ENCODE measurements at places on chromosomes 16 and 17.

DNA sequence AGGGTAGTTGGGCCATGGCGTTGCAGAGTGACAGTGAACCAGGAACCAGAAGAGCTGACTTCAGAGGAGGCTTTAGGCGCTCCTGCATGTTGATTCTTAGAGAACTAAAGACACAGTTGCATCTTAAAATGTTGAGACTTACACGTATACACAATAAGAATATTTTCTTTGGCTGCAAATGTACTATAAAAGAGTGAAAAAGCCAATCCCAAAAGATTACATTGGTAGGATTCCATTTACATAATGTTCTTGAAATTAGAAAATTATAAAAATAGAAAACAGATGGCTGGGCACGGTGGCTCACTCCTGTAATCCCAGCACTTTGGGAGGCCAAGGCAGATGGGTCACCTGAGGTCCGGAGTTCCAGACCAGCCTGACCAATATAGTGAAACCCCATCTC lies 738.8 kb downstream of the WWOX start:
- DNase-seq = no peak

DNA sequence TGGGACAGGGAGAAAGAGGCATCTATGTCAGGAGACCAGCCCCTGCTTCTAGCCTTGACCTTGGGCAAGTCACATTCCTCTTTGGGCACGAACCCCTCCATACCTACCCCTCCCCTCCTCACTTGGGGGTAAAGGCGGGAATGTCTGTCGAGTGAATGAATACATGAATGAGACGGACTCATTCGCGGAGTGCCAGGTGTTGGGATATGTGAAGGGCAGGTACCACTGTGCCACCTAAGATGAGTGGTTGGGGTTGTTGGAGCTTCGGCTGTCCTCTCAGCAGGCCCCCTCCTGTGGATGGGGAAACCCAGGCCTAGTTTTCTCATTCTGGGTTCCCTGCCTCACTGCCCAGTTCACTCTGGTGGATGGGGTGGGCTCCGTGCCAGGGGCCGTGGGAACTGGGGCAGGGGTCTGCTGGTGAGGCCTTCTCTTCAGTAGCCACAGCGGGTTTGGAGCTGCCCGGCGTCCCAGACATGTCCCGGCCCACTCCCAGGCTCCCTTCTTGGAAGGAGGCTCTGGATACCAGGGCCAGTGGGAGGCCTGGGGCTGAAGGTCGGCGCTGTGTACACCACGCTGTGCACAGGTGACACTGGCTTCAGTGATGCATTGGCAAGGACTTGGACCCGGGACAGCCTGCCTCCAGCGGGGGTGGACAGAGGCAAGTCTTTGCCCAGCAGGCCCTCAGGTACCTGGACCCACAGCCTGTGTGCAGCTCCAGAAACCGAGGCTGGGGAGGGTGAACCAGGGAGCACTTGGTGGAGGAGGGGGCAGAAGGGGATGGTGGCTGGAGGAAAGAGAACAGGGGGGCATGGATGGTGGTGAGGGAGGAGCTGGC lies 5.6 kb downstream of the GLIS2 start:
- DNase-seq = no peak

GRCh38 chr17:69558796-69559195 lies 144.3 kb downstream of the MAP2K6 start:
- no peak for DNase-seq

- DNase-seq = no peak
Observed at GRCh38 chr17:62093188-62094155, 28.4 kb upstream of the MED13 start.

GRCh38 chr17:40364121-40364861 lies at the start of gene GJD3:
Gene GJD3, minus strand, starts transcription at chr17:40364737. Its CDS starts 922 bp downstream, at chr17:40363815.
- DNase-seq = no peak

DNA sequence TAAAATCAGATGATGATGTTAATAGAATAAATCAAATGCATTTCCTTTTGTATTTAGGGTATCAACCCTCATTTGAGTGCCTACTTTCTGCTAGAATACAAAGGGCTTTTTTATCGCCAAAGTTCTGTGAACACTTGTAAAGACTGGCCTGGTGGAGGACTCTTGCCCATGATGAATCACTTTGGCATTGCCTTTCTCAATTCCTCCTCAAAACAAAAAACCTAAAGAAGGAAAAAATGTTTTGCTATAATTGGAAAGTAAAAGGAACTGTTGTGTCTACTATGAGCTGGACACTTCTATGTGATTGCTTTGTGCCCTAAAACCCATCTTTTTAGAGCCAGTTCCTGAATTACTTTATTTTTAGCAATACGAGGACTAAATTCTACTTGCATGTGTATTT lies 13.0 kb upstream of the DHRS11 start:
- no peak for DNase-seq

DNA sequence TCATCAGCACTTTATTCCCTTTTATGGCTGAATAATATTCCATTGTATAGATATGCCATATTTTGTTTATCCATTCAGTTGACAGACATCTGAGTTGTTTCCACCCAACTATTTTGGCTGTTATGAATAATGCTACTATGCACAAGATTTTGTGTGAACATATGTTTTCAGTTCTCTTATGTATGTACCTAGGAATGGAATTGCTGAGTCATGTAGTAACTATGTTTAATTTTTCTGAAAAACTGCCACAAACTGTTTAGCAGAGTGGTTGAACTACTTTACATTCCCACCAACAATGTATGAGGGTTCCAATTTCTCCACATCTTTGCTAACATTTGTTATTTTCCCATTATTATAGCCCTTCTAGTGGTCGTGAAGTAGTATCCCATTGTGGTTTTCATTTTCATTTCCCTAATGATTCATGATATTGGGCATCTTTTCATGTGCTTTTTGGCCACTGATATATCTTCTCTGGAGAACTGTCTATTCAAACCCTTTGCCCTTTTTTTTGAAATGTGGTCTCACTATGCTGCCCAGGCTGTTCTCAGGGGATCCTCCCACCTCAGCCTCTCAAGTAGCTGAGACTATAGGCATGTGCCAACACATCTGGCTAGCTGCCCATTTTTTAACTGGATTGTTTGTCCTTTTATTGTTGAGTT lies 26.3 kb downstream of the SMURF2 start:
- DNase-seq = no peak

DNA sequence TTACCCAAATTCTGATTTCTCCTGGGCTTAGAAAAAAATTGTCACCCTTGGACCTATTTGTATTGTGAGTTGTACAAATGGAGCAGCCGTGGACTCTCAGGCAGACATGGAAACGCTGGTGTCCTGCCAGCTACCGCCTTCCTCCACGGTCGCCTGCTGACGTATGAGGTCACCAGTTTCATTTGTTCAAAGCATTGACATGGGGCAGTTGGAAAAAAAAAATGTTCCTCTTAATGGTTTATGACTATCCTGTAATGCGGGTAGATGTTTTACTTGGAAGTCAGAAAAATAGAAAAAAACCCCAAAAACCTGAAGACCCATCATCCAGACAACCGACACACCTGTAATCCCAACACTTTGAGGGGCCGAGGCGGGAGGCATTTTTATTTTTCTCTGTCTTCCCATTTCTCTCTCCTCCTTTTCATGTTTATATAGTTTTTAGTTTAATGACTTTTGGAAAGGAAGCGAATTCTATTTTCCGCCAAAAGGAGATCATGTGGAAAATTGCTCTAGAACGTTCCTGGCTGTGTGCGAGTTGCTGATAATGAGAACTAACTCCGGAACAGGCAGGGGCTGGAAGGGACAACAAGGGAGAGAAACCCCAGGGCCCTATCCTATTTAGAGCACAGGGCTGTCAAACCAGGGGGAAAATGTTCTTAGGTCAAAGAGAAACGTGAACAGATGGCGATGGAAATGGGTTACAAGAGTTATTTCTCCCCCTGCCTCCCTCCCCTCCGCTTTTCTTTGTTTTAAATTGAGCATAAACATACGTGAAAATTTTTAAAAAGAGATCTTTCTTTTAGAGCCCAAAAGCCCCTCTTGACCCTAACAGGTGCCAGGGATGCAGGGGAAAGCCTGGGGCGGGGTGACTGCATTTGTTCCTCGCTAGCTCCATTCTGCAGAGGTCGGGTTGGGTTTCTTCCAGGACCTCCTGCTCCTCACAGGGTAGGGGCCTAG lies 13.7 kb downstream of the DNAH17 start:
- DNase-seq = no peak

DNA sequence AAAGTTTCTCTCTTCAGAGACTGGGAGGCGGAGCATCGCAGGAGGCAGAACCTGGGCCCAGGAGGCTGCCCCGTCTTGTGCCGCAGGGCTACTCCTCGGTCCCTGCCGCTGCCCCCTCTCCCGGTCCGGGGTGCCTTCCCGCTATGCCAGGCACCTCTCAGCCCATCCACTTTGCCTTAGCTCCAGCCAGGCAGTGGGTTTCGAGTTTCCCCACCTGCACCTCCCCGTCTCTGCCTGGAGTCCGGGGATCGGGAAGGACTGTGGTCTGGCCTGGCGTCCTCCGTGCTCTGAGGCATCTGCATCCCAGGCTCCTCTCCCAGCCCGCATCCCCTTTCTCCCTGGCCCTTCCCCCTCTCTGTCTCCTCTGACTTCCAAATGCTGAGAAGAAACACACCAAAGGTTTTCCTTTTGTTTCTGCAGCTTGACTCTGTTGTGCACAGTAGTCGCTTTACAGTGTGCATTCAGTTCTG lies 26.8 kb upstream of the PIK3R6 start:
- DNase-seq = no peak

- DNase-seq = no peak
Observed at GRCh38 chr17:59435238-59435637, 103.8 kb downstream of the YPEL2 start.

DNA sequence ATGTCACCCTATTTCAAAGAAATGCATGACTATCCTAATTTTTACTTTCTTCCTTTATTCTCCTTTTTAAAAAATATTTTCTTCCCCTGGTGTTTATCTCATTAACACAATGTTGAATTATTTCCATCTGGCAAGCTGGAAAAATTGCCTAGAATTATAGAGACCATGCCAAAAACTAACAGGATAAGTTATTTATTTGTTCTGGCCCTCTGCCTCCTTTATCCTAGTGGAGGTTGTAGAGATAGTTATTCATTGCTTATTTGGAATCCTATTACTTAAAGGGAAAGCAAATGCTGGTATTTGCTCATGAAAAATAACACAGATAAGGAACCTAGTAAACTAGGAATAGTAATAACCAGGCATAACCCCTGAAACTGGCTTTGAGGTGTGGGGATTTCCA lies 684.9 kb upstream of the KIF2B start:
- DNase-seq = no peak

DNA sequence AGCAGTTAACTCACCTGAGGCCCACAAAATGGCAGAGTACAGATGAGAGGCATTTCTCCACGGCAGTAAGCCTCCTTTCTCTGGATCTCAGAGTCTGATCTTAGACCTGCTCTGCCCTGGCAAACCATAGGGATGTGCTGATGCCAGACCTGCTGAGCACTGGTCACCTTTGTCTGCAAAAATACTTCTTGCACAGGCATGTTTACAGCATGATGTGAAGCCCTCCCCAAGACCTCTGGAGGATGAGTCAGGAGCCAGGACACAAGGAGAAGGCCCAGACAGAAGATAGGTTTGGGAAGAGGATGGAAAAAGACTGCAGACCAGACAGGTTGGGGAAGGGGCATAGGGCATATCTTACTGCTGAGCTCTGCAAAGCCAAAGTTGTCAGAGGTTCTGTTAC lies 426.6 kb downstream of the PMP22 start:
- DNase-seq = no peak

DNA sequence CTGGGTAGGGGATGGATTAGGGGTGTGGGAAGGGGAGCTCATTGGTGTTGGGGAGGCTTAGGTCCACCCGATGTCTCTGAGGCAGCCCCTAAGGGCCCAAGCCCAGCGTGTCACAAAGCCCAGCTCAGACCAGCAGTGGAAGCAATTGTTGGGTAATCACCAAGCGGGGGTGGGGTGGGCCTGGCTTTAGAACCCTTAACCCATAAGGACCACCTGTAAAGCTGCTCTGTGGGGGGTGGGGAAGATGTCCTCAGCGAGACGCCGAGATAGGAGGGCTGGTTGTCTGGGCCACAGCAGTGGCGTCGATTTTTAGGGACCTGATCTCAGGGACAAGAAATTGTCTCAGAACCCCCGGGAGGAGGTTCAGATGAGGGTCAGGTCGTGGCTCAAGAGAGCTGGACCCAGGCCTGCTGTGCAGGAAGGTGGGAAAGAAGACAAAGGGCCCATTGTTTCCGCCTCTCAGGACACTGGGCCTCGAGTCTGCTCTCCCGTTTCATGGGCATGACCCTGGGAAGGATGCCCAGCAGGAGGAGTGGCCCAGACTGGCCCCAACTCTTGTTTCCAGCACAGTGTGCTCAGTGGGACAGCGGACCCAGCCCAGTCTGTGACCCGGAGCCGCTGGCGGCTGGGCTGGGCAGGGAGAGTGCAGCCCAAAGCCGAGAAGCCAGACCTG lies 15.9 kb downstream of the ST6GALNAC2 start:
- no peak for DNase-seq

DNA sequence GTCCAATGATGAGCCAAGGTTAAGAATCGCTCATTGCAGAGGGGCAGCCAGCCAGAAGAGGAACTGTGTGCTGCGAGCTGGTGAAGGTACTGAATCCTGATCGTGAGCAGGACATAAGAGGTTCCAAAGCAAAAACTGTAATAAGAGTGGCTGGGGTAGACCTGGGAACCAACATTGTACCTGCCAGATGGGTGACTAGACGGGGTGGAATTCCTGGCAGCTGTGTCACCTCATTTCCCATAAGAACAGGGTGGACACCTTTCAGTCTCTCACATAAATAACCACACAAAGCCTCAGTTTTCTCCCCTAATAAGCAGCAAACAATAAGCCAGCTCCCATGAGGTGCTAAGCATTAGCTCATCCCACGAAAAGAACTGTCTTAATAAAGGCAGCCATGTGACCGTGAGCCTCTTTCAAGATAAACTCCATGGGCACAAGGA lies 290.3 kb downstream of the SOX9 start:
- DNase-seq = no peak

DNA sequence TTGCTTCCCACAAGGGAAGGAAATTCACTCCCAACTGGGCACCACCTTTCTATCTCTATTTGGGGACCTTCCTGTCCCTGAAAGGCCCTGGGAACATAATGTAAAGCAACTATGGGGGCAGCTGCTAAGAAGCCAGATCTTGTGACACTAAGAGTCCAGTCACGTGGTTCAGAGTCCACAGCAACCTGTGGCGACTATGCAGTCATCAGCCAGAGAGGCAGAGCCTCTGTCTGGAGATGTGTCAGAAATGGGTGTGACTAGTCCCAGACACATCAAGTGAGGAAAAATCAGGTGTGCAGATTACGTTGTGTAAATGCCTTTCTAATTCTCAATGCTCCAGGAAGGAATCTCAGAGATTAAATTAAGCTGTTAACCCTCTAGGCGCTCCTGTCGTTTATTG lies 26.6 kb upstream of the SKAP1 start:
- DNase-seq = no peak
